ENCODE measurements at places on chromosomes 12 and 14. TPM values are rescaled to one million over a fixed set of nuclear protein-coding genes. Genes with fewer than 3 reads are reported as not detected.

GRCh38 chr14:95309261-95310051, 10.3 kb downstream of the CLMN start:
- DNase-seq, result no peak

- peak; percentile 85 for DNase-seq
Measured at GRCh38 chr12:50050410-50051098, 6.8 kb upstream of the ASIC1 start.

DNA sequence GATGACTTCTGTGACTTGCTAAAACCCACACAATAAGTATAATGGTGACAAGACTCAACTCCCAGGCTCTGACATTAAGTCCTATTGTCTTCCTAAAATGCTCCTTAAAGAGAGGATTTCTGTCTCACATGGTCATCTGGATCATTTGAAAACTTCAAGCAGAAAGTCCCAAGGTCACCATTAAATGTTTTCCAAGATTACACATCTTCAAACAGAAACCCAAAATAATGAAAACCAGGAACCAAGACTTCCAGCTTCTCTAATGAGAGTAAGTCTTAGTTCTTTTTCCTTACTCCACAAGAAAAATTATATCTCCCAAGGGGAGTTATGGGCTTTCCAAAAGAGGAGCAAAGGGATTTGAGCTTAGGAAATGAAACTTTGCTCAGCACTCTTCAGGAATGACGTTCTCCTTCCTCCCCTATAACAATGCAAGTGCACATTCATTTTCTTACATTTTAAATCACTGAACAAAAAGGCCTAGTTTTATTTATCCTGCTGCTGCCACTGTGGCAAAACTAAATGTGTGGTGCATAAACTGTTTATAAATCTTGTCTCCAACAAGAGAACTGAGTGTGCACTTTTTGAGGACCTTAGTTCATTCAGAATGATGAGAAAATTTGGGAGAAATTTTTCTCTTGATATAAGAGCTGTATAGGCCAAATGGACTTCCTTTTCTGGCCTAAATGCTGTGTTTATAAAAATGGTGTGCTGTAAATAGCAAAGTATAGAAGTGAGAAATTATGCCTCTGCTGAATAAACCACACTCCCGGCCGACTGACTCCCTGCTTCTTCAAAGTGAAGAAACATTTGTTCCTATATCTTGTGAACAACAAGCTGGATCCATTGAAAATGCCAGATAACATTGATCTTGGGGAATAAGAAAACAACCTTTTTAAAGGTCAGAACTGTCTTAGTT, 148.4 kb upstream of the PLEKHG7 start:
- no peak for DNase-seq

GRCh38 chr12:106256524-106256923, 8.7 kb upstream of the CKAP4 start:
- DNase-seq, result no peak

Gene TMEM132C
- total RNA-seq, result 48.3 TPM

Gene C14orf180
- total RNA-seq, result not detected

Gene AHSA1
- total RNA-seq, result 102 TPM

DNA sequence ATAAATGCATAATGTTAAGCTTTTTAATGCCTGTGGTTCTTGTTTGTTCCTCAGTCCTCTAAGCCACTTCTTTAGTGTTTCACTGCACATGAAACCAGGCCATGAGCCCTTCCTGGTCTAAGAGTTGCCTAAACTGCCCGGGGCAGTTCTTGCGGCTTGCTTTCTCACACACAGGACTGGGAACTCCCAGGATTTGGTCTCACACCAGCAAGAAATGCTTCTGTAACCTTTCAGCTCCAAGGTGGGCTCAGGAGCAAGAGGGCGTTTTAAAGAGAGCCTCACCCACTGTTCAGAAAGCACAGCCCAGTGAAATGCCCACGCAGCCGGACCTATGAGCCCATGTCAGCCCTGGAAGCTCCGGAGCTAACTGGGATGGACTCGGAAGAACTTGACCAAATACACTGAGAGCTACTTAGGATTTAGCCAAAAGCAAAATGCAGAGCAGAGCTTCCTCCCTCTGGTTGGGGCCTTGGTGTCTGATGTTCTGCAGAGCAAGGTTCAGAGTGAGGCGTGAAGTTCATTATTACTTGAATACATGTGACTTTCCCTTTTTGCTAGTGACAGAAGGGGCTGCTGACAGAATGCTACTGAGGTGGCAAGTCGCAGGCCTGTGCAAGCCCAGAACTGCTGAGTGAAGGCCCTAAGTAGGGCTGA, 23.4 kb downstream of the SLC25A29 start:
- no peak for DNase-seq

Gene CLEC14A
- total RNA-seq, result 53.2 TPM

Gene PLA2G1B
- total RNA-seq, result not detected

Gene OTOGL
- total RNA-seq, result 1.8 TPM

DNA sequence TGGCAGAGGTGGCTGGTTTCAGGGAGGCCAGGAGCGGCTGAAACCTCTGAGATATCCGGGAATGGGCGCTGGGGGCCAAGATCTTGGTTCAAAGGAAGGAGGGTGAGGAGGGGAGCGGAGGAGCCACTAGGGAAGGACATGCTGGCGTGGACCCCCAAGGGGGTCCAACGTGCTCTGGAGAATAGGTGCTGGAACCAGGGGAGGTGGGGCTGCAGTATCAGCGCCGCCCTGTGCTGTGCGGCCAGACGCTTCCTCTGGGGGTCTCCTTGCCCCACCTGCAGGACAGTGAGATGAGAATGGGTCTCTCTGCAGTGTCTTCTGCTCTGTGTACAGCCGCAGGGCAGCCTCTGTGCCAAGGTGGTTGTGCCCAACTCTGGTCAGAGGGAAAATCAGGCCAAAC, 2.5 kb downstream of the FAM181A start:
- no peak for DNase-seq

Gene CCDC197
- not detected for total RNA-seq

GRCh38 chr12:19185262-19185929, 55.9 kb downstream of the PLEKHA5 start:
- DNase-seq, result no peak

GRCh38 chr12:87001102-87001501, 744.9 kb upstream of the MGAT4C start:
- DNase-seq, result no peak

GRCh38 chr14:93137864-93138263, 22.1 kb upstream of the ITPK1 start:
- peak; percentile 29 for DNase-seq

DNA sequence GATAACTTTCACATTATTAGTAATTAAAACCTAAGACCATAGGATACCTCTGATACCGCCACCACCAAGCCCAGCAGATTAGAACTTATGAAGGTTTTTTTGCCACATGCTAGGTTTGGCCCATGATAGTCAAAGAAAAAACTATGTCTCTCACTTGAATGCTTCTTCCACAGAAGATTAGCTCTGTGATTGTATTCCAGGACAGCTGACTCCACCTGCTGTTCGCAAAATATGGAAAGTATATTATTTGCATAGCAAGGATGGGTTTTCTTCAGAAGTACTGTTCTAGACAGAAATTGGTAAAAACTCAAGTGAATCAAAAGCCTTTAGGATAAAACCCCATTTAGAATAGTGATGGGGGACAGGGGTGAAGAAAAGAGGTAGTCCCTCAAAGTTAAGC, 42.2 kb downstream of the PPFIBP1 start:
- no peak for DNase-seq

Gene MMP14
- total RNA-seq, result 66.6 TPM

Gene DPY19L2
- total RNA-seq, result 25.0 TPM

Gene CLEC1B
- total RNA-seq, result not detected

Gene ZNF268
- 28.8 TPM for total RNA-seq

DNA sequence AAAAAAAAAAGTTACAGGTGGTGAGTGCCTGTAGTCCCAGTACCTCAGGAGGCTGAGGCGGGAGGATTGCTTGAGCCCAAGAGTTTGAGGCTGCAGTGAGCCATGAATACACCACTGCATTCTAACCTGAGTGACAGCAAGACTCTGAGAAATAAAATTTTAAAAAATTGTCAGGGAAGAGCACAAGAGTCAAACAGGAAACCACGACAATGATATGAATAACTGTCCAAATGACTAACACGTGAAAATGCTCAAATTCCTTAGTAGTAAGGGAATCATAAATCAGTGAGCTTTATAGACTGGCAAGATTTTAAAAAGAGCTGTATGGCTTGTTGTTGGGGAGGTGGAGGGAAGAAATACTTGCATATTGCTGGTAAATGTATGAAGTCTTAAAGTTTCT, 12.9 kb upstream of the ASPG start:
- no peak for DNase-seq

Gene NDUFA12
- 76.2 TPM for total RNA-seq

DNA sequence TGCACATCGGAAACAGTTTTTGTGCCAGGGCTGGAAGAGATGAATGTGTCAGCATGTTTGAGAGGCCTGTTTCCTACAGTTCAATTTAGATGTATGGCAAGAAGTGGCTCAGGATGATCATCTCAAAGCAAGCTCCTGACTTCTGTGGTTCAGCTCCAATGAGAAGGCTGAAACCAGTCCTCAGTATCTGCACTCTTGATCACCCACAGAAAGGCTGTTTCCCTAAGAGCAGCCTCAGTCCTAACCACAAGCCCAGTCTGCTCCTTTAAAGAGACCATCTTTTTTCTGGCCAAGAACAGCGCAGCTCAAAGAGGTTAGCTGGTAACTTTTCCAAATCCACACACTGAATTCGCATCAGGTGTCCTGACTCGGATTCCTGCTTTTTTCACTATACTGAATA, 19.2 kb downstream of the CSRP2 start:
- DNase-seq, result no peak

GRCh38 chr12:45349916-45350315, 134.0 kb downstream of the ANO6 start:
- no peak for DNase-seq

Gene TAS2R9
- total RNA-seq, result not detected

- DNase-seq, result peak; percentile 93
Measured at GRCh38 chr14:23237772-23238594, at the start of gene RNF212B. TSS of gene RNF212B (plus strand) at chr14:23237936. CDS start at chr14:23240346, 2,410 bp downstream.

GRCh38 chr12:92191061-92191460, 45.4 kb upstream of the BTG1 start:
- no peak for DNase-seq

DNA sequence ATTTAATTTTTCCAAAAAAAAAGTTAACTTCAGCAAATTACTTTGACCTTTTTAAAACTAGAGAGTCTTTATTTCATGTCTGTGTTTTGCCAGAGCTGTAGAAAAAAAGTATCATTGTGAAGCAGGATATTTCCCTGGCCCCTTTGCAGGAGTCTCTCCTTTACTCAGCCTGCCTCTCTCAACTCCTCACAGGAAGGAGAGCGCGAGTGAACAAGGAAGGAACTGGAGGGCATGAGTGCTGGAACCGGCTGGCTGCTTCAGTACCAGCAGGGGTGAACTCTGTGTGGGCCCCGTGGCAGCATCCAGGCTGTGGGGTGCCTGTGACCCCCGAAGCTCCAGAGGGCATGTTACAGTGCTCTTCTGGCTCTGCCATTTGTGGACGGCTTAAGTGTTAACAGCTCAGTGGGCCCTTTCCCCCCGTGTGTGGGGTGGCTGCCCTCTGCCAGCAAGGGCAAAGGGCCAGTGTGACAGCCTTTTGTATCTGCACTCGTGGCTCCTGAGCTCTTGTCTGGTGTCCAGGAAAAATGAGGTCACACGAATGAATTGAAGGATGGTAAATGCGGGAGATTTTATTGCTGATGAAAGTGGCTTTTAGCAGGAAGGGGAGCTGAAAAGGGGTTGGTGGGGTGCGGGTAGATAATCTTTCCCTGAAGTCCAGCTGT, 76.6 kb upstream of the KCNH3 start:
- no peak for DNase-seq

DNA sequence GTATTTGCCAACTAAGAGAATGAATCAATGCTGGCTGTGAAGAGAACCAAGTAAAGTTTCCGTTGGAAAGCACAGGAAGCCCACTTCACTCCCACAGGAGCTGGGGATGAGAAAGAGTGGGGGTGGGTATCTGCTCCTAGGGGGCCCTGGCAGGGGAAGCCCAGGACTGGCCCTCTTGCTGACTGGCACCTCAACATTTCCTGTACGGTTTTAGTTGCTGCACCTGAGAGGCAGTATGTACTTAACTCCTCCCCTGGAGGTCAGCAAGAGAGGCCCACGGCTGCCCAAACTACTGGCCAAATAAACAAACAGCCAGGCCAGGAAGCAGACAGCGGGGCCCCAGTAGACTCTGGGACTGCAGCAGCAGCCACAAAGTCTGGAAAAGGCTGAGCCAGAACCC, 33.8 kb upstream of the VWF start:
- DNase-seq, result no peak

DNA sequence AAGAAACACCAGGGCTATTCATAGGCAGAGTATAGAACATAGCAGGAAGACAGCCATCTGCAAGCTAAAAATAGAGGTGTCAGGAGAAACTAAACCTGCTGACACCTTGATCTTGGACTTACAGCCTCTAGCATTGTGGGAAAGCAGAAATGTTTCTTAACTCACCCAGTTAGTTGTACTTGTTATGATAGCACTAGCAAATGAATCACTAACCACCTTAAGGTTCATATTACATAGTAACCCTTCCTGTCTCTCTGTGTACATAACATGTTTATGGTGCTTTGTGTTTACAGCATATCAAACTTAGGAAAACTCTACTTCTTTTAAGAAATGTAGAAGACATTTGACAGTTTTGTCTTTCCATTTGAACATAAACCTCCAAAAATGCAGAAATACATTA, 1031.3 kb downstream of the FSCB start:
- DNase-seq, result no peak

Gene AGAP2
- 6.3 TPM for total RNA-seq

Gene HAL
- total RNA-seq, result 0.29 TPM

Gene CLEC2A
- not detected for total RNA-seq

DNA sequence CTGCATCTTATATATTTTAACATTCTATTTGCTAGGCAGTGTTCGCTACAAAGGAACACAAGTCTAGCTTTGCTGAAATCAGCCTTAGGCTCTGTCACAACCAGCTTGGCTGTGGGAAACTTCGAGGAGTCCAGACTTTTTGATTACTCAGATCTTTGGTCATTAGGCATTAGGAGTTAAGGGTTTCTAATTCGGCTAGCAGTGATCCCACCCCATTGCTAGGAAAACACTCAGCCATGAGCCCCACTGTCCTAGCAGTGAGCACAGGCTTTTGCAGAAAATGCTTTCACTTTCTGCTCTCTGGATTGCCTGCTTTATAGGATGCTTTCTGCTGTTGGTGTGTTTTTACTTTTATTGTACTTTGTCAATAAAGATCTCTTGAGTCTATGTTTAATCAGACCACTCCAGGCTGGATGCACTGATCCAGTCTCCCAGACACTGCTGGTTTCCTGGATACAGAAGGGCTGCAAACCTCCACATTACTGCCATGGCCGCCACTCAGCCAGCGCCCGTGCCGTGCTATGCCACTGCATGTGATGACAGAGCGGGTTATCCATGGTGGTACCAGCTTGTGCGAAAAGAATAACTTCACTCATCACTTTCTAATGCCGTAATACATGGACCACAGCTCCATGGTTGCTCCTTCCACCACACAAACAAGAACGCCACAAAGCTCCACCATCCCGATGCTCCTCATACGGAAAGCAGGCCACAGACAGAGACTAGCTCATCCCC, 41.0 kb upstream of the PYGL start:
- DNase-seq, result no peak

Data from uterus (tissue), 4 donors.